KBM-7 (cell line): ENCODE measurements at places on chromosomes 2 and 18.

DNA sequence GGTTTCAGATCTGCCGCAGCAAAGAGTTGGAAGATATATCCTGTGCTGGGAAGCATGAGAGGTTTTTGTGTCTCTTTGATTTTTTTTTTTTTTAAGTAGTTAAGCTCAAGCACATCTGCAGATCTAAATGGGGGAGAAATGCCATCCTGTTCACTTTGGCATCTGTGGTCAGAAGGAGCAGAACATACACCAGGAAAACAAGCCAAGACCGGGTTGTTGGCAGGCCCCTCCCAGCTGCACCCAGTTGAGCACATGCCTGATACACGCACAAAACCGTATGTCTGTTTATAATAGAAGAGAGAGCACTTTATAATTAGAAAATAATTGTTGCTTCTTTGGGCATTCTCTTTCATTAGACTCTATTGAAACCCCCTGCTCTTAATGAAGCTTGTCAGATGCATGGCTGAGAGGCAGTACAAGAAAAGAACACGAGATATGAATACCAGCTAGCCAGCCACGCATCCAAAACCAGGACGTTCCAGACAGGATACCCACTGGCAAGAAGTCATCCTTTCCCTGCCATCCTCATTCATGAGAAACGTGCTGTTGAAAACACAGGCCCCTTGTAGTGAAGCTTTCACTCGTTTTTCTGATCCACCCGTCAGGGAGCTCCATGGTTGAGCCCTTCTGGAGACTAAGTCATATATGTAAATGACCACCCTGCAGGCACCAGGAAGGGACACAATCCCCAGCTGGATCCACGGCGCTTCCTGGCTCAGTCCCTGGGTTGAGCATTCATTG, 152.2 kb downstream of the ALPK2 start:
- no peak for DNase-seq

- DNase-seq, result no peak
These were observed 12.4 kb upstream of the TAF1B start for GRCh38 chr2:9830685-9831410.

GRCh38 chr2:166841152-166841551, 47.1 kb upstream of the XIRP2 start:
- no peak for DNase-seq

GRCh38 chr2:5474716-5475115, 217.5 kb upstream of the SOX11 start:
- no peak for DNase-seq

DNA sequence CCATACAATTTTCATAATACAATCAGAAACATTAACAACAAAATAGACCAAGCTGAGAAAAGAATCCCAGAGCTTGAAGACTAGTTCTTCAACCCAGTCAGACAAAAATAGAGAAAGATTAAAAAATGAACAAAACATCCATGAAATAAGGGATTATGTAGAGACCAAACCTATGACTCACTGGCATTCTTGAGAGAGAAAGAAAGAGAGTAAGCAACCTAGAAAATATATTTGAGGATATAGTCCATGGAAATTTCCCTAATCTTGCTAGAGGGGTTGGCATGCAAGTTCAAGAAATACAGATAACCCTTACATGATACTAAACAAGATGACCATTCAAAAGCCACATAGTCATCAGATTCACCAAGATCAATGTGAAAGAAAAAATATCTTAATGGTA, 281.7 kb downstream of the CCDC85A start:
- no peak for DNase-seq

GRCh38 chr18:64639536-64639935, 490.6 kb upstream of the LINC00305 start:
- no peak for DNase-seq

- peak; percentile 93 for DNase-seq
These were observed at the start of gene DPY30 for GRCh38 chr2:32039447-32040219. DPY30 (minus strand) TSS chr2:32039805; CDS start chr2:32039456, 349 bp downstream.

- no peak for DNase-seq
These were observed 67.4 kb downstream of the KCTD18 start for GRCh38 chr2:200442471-200442870.

DNA sequence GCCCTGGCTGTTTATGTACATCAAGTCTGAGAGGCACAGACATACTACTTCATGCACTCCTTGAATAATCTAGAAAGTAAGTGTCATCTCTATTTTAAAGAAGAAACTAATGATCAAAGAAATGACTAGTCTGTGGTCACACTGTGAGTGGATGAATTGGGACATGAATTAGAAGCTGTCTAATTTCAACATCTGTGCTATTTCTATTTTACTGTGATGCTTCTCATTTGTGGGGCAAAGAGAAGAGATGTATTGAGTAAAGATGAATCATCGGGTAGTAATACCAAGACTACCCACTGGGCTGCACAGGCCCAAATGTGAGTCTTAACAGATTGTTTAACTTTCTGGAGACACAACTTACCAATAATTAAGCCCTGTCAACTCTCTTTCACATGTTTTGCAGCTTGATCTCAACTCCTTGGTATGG, 42.4 kb upstream of the MTIF2 start:
- DNase-seq, result peak; percentile 6

DNA sequence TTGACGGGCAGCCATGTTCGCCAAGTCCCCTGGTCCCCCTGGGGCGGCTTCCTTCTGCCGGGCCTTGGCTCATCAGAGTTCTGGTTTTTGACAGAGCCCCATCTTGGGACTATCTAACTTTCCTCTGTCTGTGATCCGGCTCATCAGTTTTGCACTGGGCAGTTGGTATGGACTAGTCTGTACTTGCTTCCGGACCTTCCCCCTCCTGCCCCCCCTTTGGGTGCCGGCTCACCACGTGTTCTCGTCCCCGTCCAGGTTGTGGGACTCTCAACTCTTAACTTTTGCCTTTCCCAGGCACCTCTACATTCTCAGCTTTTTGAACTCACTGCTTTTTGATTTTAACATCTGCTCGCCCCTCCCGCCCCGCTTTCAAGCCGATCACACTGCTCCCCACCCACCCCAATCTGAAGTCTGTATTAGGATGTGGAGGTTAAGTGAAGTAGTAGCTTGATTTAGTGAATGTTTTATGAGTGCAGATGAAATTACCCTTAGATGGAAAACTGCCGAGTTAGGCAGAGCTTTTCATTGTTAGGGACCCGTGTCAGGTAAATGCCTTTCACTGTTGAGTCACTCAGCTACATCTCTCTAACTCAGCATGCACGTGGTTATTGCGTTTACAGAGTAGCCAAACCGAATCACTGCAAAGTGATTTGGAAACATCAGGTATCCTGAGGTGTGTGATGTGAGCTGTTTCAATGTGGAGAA, 874 bp downstream of the WDR43 start:
- DNase-seq, result peak; percentile 64

DNA sequence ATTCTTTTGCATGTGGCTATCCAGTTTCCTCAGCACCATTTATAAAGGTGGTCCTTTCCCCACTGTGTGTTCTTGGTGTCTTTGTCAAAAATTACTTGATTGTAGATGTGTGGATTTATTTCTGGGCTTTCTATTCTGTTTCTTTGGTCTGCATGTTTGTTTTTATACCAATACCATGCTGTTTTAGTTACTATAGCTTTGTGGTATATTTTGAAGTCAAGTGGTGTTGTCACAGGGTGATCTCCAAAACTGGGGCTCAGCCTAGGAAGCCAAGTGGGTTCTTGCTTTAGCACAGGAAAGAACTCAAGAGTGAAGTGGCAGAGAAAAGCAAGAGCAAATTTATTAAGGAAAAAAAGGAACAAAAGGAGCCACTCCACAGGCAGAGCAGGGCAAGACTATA, 6.0 kb upstream of the SNTG2 start:
- no peak for DNase-seq

- no peak for DNase-seq
These were observed 323.4 kb upstream of the RBMS1 start for GRCh38 chr2:160816916-160817499.

GRCh38 chr18:48831802-48832201, 119.0 kb downstream of the SMAD7 start:
- no peak for DNase-seq

DNA sequence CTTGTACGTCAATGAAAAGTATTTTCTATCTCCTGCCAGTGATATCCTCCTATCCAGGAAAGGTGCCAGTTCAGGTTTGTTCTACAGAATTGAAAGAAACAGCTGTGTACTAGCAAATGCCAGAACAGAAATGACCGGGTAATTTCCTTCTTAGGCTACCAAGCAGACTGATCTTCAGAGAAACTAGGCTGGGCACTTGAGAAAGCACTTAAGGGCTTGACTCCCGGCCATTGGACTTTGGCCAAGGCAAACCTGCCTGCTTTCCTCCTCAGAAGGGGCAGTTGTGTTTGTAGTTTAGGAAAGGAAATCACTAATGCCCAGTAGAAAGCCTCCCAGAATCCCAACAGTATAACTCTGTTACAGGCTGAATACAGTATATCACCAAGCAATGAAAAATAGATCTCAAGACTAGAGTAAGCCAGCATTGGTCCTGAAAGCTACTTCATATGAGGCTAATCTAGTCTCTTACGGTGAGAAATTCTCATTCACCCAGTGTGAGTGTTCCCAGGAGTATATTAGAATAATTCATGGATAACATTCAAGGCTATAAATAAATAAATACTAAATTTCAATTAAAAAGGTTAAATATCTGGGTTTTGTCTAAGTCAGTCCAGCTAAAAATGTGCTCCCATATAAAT, 43.0 kb upstream of the COL5A2 start:
- DNase-seq, result no peak

DNA sequence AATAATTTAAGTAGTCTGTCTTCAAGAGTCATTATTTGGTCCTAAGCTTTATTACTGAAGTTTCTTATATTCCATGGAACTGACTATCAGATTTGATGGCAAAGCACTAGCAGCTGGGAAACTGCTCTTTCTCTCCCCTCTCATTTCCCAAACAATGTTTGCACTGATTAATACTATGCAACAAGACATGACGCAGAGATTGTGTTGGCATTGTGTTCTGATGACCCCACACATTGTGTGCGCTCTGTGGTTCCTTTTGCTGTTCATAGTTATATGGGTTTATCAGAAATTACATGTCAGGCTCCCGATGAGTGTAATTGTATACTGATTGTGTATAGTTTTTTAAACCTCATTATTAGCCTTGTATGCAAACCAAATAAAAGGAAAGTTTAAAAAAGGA, 331.6 kb upstream of the FANCL start:
- no peak for DNase-seq

- DNase-seq, result no peak
These were observed 85.3 kb downstream of the CYP26B1 start for GRCh38 chr2:72062336-72062735.

- DNase-seq, result no peak
These were observed 757.1 kb upstream of the CDH7 start for GRCh38 chr18:64993695-64994094.

GRCh38 chr18:56112013-56112749, 524.2 kb upstream of the TCF4 start:
- DNase-seq, result no peak

DNA sequence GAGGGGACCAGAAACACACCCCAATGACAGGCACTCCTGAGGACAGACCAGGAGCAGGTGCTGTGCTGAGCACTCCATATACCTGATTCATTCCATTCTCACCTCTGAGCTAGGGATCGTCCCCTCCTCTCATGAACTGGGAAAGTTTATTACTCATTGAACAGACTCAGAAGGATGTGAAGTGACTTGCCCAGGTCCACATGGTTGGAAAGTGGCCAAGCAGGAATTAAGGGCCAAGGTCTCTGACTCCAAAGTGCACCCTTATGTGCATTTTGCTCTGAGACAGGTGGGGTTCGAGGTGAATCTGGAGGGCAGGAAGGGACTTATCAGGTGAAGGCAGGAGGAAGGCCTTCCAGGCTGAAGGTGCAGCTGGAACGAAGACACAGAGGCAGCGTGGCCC, 25.1 kb upstream of the PLB1 start:
- no peak for DNase-seq

- DNase-seq, result no peak
These were observed 99.7 kb upstream of the NCKAP5 start for GRCh38 chr2:133667968-133668367.

DNA sequence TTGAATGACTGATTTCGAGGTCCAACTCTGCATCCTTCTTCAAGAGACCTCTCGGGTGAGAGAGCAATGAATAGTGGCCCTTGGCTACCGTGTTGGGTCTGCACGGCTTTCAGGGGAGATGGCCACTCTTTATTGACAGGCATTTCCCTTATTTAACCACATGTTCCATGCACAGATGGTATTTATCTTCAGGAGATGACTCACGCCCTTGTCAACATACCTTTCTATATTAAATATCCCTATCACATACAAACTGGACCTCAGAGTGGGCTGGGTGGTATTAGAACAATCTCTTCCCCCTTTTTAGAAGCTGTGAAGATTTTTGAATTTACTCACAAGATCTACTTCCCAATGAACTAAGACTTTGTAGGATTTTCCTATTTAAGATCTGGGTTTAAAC, 109.6 kb upstream of the CDC42EP3 start:
- no peak for DNase-seq

- no peak for DNase-seq
These were observed 90.1 kb downstream of the CD8B2 start for GRCh38 chr2:106577255-106577651.

- DNase-seq, result no peak
These were observed 625 bp downstream of the LYPD6 start for GRCh38 chr2:149331023-149331400.
